ENCODE measurements at places on chromosomes 4 and X.
A peak's percentile ranks its signal among the peaks of the same experiment; 100 is the strongest.

DNA sequence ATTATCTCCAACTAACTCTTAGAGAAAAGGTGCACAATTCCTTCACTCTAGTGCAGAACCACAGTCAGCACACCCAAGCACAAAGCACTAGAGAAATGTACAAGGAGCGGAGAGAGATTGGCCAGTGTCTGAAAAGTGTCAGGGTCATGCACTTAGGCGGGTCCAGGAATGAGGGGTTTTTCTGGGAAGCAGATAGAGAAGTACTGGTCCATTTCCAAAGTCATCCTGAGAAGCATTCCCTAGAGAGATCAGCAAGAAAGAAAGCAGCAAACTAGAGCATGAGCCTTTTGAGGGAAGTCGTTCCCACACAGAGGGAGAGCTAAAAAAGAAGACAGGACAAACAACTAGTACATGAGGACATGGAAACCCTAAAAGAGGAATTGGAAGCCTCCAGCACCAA lies 168.1 kb upstream of the MAP3K15 start:
- no peak for DNase-seq

GRCh38 chr4:38610966-38611431 lies 53.0 kb upstream of the KLF3 start:
- DNase-seq = peak; percentile 39

DNA sequence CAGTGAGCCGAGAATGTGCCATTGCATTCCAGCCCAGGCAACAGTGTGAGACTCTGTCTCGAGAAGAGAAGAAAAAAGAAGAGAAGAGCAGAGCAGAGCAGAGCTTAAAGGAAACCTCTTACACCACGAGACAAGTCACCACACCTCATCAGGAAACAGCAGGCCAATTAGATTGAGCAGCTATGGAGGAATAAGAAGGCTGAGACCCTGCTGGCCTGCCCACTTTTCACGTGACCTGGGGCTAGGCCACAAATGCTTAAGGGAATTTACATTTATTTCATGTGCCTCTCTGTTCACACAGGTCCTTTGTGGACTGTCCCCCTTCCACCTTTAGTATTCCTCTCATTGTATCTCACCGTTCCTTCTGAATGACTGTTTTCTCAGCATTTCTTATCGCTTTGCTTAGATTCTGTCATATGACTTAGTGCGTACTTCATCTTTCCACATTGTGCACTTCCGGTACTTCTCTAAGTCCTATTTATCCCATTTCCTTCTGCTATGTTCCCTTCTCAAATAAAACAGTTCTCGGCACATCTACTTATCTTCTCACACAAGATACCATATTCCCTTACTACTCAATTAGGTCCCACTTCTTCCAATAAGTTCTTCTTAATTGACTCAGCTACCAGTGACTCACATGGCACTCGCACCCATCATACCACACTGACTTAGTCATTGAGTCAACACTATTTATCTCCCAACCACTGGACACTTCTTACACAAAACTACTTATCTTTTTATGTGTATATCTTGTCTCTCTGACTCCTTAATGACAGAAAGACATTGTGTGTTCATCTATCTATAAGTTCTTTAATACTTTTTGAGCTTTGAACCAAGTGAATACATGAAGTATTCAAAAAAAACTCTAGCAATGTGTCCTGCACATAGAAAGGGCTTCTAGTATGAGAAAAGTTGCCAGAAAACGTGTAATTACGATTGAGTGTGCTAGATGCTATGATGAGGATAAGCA lies 11.0 kb downstream of the CUL4B start:
- DNase-seq = no peak

DNA sequence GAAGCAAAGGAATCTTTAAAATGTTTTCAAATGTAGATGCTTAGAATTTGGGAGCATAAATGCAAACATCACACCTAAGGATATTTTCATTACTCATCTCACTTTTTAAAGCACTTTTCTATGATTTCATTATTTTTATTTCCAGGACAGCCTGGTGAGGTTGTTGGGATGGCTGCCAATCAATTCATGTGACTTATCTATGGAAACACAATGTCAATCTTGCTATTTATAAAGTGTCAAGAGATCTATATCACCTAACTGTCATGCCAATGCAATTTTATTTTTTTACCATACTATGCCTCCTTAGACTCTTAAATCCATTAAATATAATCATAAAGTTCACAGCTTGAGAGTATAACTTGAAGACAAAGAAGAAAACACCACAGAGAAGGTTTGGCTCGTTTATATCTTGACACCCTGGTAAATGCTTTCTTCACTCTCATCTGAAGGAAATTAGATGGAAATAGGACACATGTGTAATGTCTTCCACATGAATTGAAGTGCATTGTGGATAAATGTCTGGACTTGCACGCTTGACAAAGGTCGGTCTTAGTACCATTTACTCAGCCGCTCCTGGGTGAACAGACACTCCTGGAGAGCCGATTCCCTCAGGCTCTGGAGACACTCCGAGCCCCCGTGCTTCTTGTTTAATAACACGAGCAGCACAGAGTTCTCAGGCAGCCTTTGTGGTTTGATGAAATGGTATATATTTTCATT lies 425.7 kb upstream of the FAT1 start:
- DNase-seq = no peak

DNA sequence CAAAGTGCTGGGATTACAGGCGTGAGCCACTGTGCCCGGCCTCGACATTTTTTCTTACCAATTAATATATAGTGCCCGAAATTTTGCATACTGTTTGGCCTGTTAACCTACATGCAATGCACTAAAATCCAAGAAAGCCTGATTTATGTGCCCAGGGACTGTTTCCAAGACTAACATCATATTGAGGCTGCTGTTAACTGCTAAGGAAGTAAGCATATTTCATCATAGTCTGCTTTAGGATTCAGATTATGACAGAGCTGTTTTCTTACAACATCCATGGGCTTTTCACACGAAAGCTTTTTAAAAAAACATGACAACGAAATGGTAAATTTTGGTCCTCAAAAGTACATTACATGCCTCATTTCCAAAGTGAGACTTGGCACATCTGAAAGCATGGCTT lies 84.4 kb downstream of the STOX2 start:
- DNase-seq = no peak

- DNase-seq = no peak
Measured at GRCh38 chrX:40484408-40485091, 96.2 kb upstream of the ATP6AP2 start.

- DNase-seq = peak; percentile 49
Measured at GRCh38 chrX:12978205-12979025, 3.5 kb downstream of the TMSB4X start.

DNA sequence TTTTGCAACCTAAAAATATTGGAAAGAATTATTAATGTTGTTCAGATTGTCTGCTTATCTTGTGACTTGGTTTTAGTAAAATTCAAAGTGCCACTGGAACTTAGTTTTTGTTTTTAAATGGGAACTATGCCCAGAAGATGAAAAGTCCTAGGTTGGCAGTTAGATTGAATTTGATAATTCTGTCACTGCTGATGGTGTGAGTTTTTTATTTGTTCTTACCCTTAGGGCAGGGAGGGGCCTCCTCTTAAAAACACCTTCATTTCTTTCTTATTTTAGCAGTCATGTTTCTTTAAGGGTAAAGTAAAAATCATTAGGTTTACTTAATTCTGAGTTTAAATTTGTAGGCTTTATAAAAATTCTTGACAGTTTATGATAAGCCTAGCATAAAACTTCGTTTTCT lies 80.6 kb downstream of the AFF1 start:
- DNase-seq = no peak

- DNase-seq = no peak
Measured at GRCh38 chr4:6910340-6910959, 824 bp downstream of the TBC1D14 start.

DNA sequence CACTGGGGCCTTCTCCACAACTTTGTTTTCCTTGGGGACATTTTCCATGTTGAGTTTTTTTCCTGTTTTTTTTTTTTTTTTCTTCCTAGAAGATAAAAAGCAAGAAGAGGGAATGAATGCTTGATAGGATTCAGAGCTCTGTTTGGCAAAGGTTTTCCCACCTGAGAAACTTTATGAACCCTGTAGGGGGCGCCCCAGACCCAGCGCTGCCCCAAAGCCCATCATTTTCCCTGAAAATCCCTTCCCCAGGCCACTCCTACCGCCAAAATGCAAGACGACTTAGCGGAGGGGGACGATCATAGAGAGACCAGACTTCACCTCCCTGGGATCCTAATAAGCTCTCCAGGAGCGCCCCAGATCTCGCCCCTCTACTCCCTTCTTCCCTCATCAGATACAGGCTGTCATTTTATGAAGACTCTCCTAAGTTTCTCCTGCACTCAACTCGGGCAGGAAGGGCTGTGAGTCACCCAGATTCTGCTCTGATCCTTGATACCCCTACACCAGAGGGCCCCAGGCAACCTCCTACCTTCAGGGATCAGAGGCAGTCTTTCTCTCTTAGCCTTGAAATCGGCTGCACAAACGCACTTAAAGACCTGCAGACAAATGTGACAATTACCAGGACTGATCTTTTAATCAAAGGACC lies 1.4 kb downstream of the BEX5 start:
- DNase-seq = no peak

GRCh38 chr4:76233083-76233482 lies 18.4 kb upstream of the FAM47E start:
- no peak for DNase-seq

DNA sequence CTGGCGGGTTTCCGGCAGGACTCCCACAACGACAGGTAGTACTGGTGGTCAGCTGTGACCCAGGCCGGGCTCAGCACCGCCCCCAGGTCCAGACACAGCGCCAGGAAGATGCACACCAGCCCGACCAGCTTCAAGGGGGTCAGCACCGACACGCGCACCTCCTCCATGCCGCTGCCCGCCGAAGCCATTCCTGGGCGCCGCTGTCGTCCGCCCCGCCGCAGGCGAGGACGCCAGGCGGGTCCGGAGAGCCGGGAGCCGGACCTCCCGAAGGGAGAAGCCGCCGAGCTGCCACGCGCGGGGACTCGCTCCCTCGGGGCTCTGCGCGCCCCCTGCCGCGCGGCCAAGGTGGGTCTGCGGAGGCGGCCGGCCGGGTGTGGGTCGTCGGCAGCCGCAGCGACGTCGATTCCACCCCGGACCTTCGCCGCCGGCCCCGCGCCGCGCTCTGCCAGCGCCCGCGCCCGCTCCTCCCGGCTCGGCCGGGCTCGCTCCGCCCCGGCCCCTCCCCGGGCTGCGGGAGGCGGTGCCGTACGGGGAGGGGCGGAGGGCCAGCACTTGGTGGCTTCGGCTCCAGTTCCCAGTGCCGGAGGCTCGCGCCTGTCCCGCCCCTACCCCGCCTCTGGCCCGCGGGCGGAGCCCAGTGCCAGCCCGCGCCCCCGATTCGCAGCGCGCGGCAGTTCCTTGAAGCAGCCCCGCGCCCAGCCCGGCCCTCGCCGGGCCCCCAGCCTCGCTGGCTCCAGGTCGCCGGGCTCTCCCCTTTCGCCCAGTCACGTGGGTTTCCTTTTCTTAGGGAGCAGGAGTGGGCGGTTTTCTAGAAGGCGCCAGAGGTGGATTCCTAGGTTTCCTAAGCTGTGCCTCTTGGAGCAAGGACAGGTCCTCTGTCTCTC lies at the start of gene TMEM47:
Gene TMEM47, minus strand, starts transcription at position 444 of the 884 bp plus-strand sequence. Its CDS starts 256 bp downstream, at position 188.
- DNase-seq = peak; percentile 84

DNA sequence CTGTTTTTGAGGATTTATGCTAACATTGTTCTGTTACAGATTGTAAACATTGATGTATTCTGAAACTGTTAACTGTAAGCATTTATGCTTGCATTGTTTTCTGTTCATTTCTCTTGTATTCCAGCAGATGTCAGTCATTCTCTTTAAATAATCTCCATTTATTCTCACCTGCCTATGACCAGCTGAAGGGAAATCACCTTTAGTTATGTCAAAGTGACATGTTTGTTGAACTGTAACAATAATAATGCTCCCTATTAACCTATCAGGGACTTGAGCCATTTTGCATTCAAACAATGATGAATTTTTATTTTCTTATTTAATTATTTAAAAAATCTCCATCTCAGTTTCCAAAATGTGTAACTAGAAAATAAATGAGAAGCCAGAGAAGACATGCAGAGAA lies 58.0 kb downstream of the SPCS3 start:
- no peak for DNase-seq

DNA sequence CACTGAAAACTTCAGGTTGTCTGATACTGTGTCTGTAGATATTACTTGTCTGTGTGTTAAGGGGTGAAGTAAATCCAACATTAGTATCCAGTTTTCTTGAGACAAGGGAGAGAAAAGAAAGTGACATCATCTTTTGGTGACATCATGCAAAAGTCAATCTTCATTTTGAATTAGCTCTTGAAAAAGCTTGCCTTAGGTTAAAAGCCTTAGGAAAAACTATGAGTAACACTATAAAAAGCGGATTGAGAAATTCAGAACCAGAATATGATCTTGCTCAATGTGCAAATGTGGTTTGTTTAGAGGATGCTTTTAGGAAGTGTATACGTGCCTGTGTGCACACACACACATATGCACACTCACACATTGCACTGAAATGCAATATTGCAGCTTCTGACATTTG lies 345.8 kb upstream of the CASK start:
- no peak for DNase-seq

- peak; percentile 93 for DNase-seq
Measured at GRCh38 chrX:74614093-74614909, at the start of gene RLIM. RLIM (minus strand) TSS chrX:74614624; CDS start chrX:74595977, 18,647 bp downstream.

DNA sequence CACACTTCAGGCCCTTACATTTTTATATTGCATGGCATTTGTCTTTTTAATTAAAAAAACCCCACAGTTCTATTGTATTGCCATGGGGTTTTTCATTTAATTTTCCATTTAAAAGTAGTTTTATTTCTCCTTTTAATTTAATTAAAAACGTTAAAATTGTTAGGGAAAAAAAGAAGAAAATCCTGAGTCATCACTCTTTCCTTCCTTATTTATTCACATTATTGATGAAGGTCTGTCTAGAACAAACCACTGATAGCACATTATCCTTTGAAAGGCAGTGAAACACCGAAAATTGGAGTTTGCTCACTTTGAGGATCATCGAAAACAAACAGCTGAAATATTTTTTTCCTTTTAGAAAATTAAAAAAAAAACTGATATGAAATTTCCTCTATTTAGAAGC lies 759.7 kb upstream of the MAGEB2 start:
- no peak for DNase-seq

GRCh38 chr4:24850674-24851073 lies 55.3 kb downstream of the SOD3 start:
- no peak for DNase-seq

DNA sequence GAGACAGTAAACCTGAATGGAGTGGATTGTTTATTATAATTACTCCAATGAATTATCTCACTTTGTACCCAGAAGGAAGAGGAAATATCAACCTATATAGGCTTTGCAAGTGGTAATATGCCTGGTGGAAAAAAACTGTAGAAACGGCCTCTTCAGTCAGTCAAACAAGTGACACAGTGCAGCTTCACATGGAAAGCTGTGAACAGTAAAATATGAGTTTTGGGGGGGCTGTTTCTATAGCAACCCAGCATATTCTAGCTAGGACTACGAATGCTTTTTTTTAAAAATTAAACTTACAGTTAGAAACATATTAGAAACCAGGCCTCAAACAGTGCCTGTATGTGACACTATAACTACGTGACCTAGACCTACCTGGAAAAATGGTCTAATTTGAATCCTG lies 150.1 kb downstream of the PPP1R2C start:
- DNase-seq = no peak
